ENCODE measurements at places on chromosomes 12 and 14.

GRCh38 chr14:93239869-93240677, 33.0 kb downstream of the UBR7 start:
- no peak for DNase-seq

- DNase-seq, result no peak
Observed at GRCh38 chr12:114894076-114894475, 210.1 kb upstream of the TBX3 start.

DNA sequence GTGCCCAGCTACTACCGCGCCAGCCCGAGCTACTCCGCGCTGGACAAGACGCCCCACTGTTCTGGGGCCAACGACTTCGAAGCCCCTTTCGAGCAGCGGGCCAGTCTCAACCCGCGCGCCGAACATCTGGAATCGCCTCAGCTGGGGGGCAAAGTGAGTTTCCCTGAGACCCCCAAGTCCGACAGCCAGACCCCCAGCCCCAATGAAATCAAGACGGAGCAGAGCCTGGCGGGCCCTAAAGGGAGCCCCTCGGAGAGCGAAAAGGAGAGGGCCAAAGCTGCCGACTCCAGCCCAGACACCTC, 697 bp downstream of the HOXC10 start:
- DNase-seq, result no peak

DNA sequence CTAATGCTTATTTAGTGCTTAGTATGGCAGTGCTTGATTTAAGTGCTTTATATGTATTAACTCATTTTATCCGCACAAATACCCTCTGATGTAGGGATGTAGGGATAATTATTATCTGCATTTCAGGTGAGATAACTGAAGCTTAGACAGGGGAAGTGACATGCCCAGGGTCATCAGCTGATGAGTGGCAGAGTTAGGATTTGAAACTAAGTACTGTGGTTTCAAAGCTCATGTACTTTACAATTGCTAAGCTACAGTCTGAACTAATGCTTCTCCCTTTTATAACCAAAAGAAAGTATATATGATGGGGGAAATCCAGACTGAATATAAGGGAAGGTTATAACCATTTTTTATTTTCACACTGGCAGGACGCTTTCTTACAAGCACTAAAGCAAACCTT, 229.6 kb upstream of the NAV3 start:
- no peak for DNase-seq

DNA sequence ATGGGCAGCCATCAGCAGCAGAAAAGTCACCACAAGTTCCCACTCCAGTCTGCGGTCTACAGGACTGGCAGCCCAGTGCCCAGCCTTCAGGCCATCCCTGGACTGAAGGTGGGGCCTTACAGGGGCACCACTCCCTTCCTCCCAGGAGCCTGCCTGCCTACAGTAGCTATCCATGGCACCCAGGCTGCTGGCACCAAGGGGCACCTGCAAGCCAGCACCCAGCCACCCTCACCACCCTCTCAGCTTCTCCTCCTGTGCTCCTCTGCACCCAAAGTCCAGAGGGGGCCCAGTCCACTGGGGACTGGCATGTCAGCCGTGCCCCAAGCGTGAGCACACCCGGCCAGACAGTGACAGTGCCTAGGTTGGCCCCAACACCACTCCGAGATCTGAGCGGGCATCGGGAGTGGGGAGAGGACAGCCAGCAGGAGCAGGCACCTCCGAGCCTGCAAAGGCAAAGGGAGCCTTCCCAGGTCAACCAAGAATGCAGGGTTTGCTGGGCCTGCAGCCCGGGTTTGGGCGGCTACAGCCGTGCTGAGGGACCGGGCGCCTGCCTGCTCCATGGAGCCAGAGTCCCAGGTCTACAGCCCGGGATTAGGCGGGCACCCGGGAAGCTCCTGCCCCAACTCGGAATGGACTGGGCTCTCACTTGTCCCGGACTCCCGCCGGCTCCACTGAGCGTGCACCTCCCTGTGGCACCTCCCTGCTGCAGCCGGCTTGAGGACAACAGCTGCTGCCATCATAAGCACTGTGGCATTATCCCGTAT, 8.1 kb upstream of the OR6C65 start:
- DNase-seq, result no peak

DNA sequence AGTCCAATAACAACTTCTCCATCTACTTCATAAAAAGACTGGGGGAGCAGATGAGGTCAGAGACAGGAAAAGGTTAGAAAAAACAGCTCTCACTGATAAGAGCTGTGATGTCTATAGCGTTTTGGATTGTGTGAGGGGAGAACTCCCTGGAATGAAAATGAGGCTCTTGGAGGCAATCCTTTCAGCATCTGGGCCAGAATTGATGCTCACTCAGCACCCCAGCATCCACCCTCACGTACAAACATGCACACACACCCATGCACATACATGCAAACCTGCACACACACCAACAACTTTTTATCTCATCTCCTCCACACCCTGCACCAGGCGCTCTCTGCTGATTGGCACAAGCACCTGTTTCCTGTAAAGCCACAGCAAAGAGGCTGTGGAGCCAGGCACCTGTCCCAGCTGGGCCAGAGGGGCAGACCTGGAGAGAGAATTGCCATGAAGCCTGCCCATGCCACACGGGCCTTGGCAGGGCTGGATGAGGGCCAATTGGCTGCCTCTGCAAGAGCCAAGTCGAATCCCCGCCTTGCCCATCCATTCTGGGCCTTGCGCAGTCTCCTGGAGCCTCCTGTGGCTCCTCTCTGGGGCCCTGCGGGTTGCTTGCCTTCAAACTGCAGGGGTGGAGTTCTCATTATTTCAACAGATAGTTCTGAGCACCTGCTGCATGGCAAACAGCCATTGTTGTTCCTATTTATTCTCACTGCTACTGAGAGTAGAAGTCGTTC, 53.1 kb downstream of the SYNE3 start:
- no peak for DNase-seq

DNA sequence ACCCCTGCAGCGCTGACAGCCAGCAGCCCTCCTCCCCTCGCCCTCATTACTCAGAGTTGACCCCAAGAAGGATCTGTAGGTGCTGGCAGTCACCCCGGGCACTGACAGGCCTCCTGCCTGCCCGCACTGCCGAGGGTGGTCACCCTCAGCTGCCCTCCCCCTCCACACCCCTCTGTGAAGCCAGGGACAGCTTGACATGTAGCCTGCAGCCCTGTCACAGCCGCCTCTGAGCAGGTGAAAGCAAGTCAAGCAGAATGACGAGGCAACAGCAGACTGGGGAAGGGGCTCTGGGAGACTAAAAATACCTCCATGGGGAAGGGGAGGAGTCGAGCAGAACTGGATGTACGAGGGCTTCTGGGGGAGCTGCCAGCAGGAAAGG, 178.1 kb downstream of the DPF3 start:
- DNase-seq, result no peak

- DNase-seq, result no peak
Observed at GRCh38 chr14:51738754-51739153, 87.0 kb downstream of the FRMD6 start.

GRCh38 chr12:120141336-120141735, 24.8 kb upstream of the RAB35 start:
- DNase-seq, result no peak

GRCh38 chr14:92093320-92093719, 13.1 kb downstream of the ATXN3 start:
- DNase-seq, result no peak

- DNase-seq, result no peak
Observed at GRCh38 chr14:99581374-99581773, 22.6 kb downstream of the CCDC85C start.

Data from activated CD8-positive, alpha-beta memory T cell treated with anti-CD3 and anti-CD28 coated beads, Interleukin-2, amount 50 U/mL, for 4 hours (primary cell).